ENCODE measurements at places on chromosomes 12 and 14. TPM values are rescaled to one million over a fixed set of nuclear protein-coding genes. Genes with fewer than 3 reads are reported as not detected.

- no peak for DNase-seq
Measured at GRCh38 chr12:47576289-47576945, 129.4 kb downstream of the RPAP3 start.

GRCh38 chr14:72000907-72001306 is 68.7 kb downstream of the RGS6 start:
- peak; percentile 68 for DNase-seq

The PRICKLE1 gene
- 0.37 TPM for polyA plus RNA-seq

The CYP27B1 gene
- not detected for polyA plus RNA-seq

GRCh38 chr12:89552376-89552775 is 26.5 kb upstream of the POC1B start:
- DNase-seq = no peak

DNA sequence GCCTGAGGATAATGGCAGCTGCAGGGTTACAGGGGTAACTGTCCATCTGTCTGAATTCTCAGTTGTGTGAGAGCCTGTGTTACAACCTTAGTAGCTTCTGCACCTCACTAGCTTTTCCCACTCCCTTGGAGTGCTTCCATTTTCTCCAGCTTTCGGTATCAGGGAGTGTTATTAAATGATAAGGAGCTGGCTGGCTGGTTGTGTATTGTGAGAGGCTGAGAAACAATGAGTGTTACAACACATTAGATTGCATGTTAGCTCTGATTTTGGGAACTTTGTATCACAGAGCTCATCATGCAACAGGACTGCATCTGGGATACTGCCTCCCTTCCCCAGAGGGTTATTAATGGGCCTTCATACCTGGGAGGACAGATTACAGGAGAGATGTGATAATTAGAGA is 723.7 kb downstream of the DIO2 start:
- no peak for DNase-seq

DNA sequence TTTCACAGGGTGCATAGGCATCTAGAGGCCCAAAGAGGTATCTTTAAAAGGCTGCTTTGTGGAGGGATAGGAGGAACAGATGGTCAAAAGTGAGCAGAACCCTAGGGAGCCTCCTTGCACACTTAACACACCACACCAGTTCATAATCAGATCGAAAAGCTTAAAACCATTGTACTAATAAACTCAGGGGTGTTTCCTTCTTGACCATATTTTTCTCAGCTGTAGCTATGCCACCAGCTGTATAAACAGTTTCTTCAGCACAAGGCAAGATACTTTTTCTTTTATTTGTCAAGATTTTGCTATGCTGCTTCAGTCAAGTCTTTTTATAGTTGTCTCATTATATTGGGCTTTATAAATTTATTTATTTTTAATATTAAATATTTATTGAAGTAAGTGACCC is 88.7 kb downstream of the RIC8B start:
- DNase-seq = no peak

The IFNG gene
- not detected for polyA plus RNA-seq

The MED6 gene
- polyA plus RNA-seq = 20.3 TPM

The HOXC13 gene
- not detected for polyA plus RNA-seq

- no peak for DNase-seq
Measured at GRCh38 chr14:61632807-61633206, 62.5 kb upstream of the HIF1A start.

The RFX4 gene
- polyA plus RNA-seq = not detected

GRCh38 chr12:84047881-84048280 is 864.7 kb downstream of the SLC6A15 start:
- no peak for DNase-seq

The IGFBP6 gene
- 25.5 TPM for polyA plus RNA-seq

DNA sequence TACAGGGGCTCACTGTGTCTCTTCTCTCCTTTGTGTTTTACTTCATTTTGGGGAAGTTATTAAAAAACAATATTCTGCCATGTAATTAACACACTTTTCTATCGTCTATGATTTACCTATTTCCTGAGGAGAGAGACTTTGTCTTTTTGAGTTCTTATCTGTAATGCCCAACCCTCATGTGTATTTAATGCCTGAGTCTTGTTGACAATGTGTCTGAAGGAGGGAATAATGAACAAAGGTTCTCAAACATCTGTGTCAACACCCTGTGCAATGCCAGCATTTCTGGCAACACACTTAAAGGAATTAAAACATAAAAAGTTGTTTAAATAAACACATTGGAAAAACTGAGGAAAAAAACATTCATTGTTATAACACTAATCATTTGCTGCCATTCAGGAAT is 147.1 kb downstream of the SLC15A5 start:
- no peak for DNase-seq

DNA sequence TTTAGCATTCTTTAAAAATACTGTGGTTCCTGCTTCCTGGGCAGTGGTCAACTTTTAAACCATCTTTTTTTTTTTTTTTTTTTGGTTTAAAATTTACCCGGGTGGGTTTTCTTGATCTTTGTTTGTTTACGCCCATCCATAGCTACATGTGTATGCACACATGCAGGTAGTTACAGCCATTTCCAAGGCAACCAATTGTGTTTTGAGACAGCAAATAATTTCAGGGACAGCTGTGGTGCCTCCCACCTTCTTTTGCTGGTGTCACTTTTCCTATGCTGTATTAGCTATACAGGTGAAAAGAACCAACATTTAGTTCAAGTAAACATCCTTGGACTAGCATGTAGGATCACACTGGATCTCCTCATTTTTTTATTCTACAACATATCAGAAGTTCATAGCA is 52.0 kb upstream of the PSMA6 start:
- DNase-seq = no peak

DNA sequence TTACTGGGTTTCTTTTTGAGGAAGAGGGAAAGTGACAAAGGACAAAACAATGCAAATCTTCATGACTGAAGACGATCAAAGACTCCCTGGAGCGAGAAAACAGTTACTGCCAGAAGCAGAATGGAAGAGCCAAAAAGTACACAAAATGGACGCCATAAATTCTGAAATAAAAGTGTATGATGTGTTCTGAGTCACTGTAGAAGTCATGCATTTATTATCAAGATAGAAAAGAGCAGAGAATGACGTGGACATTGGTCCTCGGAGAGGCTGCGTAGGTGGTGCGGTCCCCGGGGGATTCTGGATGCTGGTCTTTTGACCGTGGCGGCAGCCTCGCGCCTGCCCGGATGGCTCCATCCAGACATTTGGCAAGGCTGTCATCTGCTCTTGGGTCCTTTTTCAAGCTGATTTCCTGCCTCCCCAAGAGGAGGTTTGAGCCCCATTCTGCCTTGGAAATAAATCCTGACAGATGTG is 52.8 kb downstream of the C14orf132 start:
- no peak for DNase-seq

The COA8 gene
- 171 TPM for polyA plus RNA-seq

DNA sequence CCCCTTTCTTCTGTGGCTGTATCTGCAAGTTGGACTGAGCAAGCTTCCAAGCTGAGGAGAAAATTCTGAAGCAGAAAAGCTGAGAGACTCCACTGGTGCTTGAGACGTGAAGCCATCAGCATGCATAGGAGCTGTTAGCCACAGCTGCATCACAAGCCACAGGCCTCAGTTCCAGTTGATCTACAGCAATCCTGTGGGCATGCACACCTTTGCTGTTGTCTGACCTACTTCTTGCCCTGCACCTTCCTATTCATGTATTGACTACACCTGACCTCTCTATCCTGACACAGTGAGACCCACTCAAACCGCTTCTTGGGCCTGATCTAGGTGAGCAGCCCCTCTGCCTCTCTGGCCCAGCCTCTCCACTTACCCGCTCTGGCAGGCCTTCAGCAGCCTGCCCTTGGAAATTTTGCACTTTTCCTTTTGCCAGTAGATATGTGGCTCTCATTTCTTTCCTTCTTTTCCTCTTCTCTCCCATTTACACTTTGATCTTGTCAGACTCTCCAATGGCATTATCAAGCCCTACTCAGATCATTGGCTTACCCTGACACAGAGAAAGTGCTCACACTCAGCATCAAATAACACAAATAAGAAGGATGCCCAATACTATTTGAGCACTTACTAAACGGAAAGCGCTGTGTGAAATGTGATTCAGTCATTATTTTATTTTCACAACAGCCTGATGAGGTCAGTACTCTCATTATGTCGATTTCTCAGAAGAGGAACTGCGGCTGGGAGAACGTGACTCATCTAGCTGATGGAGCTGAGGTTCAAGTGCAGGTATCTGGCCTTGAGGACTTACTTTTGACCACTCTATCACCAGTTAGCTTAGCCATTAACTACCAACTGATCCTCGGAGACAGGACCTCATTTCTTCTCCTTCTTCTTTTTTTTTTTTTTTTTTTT is 21.9 kb upstream of the PTGR2 start:
- no peak for DNase-seq

DNA sequence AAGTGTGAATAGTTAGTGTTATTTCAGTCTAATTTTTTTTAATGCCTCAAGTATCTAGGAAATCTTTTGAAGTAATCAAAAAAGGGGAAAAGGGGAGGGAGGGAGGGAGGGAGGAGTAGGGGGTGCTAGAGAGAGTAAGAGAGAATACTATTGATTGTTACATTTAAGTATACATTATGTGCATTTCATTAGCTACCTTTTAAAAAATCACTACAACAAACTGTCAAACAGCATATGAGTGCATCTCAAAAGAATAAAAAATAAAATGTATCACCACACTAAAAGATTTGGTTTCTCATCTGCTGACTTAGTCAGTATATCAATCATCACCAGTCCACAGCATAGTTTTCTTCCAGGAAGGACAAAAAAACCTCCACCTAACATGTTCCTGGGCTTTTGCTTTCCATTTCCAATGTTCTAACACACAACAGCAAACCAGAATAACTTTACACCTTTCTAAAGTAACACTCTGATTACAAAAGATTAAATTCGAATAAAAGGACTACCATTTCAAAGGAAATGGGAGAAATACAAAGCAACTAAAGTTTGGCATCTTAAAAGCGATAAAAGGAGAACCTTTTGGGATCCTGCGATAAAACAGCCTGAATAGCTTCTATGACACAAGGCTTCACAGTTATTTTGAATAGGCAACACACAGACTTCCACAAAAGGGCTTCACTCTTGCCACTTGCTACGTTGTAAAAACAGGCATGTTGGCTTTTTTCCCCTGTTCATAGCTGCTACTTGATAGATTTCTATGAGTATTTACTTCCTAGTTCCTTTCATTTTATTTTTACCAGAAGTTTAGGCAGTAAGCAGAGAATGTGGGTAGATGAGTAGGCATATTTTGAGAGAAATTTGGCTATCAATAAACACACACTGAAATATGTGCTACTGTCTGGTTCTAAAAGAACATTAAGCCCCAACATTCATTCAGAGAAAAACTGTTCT is 160.9 kb downstream of the EPS8 start:
- no peak for DNase-seq

DNA sequence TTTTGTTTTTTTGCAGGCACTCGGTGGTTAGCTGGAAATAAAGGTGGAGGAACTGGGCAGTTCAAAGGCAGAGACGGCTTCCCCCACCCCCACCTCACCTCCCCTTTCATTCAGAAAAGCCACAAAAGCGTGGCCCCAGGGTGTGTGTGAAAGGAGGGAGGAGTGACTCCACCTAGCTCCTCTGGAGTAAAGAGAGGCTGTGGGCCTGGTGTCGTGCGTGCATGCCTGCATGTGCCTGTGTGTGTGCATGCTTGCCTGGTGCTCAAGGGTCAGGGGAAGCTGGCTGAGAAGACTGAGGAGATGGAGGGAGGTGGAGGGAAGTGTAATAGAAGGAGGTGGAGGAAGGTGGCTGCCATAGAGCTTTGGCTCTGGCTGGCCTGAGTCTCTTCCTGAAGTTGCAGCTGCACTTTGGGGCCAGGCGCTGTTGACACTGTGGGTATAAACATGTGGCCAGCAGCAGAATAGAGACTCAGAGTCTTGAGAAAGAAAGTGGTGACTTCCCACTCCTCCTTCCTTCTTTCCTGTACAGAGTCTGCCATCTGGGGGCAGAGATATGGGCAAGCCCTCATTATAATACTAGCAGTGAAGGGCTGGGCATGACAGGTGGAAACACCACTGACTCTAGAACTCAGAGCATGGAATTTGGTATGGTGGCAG is 36.9 kb upstream of the SINHCAF start:
- no peak for DNase-seq

GRCh38 chr14:67806246-67806645 is 10.1 kb downstream of the ZFYVE26 start:
- no peak for DNase-seq

The LHX5 gene
- not detected for polyA plus RNA-seq

Data from psoas muscle (tissue), 8 donors.